ENCODE measurements at places on chromosomes 7 and 10.

- DNase-seq: no peak
Measured at GRCh38 chr10:99235658-99236626, at the start of gene HPSE2. Gene HPSE2 (minus strand): TSS chr10:99235852.

DNA sequence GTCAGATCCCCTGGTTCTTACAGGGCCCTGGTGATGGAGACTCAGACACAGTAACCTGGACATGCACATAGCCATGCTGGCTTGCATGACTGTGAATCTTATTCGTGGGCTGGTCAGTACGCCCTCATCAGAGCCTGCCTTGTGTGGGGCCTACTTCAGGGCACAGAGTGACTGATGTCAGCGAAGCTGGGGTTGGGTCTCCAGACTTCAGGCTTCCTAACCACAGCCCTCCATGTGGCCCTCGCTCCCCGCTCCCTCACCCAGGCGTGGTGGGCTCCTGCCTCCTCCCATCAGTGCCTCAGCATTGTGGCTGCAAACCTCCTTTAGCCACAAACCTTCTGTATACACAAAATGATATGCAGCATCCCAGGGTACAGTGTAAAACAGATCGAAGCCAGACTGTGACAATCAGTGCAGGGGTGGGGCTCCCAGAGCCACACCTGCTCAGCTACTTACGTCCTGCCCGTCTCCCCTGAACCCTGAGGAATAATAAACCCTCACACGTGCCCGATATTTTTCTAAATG is 7.1 kb upstream of the C10orf105 start:
- no peak for DNase-seq

- no peak for DNase-seq
Measured at GRCh38 chr7:12975412-12975811, 288.0 kb downstream of the ARL4A start.

GRCh38 chr7:151314401-151314800 is 27.2 kb upstream of the NUB1 start:
- no peak for DNase-seq

- no peak for DNase-seq
Measured at GRCh38 chr10:100773646-100774045, 28.3 kb downstream of the PAX2 start.

DNA sequence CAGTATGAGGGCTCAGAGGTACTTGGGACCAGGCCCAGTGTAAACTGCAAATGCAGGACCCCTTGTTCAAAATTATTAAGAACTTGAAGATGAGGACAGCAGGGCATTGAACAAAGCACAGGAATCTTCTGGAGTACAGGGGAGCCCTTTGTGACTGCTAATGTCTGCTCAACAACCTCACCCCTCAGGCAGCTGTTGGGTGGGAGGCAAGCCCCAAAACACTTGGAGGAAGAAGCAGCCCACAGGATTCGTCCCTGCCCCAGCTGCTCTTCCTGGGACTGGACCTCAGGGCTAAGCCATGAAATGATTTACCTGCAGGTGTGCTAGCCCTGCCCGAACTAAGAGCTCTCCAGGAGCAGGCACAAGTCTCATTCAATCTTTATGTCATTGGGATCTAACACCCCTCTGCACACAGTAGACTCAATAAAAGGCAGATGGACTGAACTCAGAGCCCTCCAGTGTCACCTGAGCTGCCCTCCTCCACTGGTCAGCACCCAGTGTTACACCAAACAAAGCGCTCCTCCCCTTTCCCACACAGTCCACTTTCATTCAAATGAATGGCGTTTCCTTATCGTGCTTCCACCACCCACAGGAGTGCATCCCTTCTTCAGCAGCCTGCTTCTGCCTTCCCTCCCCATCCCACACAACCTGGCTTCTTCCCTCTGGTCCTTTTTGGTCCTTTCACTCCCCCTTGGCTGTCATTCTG is 1.0 kb downstream of the TRPV5 start:
- DNase-seq: no peak
